ENCODE measurements at places on chromosomes 6 and 20.

- DNase-seq, result no peak
Observed at GRCh38 chr6:63985223-63985622, 349.6 kb downstream of the PHF3 start.

DNA sequence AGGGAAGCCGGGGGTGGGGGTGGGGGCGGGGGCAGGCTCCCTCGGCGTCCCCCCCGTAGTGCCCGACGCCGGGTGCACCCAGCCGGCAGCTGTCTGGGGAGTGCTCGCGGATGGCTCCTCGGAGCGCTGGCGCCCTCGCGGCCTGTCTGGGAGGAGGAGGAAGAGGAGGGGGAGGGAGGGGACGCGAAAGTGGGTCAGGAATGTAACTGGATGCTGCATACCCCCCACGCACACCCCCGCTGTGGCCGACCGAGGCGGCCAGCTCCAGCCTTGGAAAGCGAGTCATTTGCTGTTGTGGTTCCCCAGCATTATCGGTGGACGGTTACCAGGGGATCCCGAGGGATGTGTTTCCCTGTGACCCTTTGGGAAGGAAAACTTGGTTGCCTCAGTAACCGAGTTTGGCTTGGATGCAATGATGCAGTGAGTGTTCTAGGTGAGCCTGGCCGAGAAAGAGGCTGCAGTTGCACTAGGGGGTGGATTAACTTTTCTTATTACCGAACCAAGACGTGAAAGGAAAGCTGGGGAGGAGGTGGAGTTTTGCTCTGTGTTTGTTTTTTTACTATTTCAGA lies 55.2 kb upstream of the RREB1 start:
- no peak for DNase-seq

GRCh38 chr20:47317127-47317895 lies 39.2 kb downstream of the ZMYND8 start:
- no peak for DNase-seq

- no peak for DNase-seq
Observed at GRCh38 chr6:136995521-136995920, 49.2 kb downstream of the IL20RA start.

GRCh38 chr6:130967502-130968445 lies 95.3 kb downstream of the EPB41L2 start:
- DNase-seq, result peak; percentile 50

GRCh38 chr6:10595731-10596664 lies 74.8 kb downstream of the GCNT2 start:
- DNase-seq, result no peak

Measured in putamen (tissue), 1 donor.